Motor neuron (in vitro differentiated cells): ENCODE measurements at places on chromosomes 2 and 18. TPM values are rescaled to one million over a fixed set of nuclear protein-coding genes. Genes with fewer than 3 reads are reported as not detected.

GRCh38 chr2:140502951-140503630, 1627.7 kb downstream of the LRP1B start:
- ATAC-seq = no peak

DNA sequence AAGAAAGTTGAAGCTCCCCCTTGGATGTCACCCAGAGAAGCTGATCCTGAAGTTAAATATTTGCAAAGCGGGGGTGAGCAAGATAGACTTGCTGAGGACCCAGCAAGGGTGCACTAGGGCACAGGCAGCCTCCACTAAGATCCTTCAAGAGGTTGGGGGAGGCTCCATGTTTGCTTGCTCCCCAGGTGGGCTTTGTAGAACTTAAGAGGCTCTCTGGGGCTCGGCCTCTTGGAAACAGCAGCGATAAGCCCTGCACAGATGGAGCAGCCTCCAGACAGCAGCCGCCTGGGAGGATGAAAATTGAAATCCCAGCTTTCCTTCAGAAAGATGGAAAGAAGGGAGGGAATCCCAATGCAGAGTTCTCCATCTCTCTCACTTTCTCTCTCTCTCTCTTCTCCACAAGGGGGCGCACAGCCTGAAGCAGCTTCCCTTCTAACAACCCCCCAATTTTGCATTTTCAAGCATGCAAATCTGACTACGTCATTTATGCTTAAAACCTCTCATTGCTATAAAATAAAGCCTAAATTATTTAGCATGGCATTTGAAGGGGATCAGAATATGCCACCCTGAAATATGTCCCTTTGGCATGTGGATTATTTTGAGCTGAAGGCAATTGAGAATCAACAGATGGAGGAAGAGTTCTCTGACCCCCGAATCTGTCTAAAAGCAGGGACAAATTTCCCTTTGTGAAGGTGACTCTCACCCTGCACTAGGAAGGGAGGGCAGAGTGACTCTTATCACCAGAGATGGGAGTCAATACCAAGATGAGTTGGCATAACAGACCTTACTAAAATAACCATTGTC, 185.7 kb upstream of the KLHL29 start:
- ATAC-seq = peak; percentile 39

DNA sequence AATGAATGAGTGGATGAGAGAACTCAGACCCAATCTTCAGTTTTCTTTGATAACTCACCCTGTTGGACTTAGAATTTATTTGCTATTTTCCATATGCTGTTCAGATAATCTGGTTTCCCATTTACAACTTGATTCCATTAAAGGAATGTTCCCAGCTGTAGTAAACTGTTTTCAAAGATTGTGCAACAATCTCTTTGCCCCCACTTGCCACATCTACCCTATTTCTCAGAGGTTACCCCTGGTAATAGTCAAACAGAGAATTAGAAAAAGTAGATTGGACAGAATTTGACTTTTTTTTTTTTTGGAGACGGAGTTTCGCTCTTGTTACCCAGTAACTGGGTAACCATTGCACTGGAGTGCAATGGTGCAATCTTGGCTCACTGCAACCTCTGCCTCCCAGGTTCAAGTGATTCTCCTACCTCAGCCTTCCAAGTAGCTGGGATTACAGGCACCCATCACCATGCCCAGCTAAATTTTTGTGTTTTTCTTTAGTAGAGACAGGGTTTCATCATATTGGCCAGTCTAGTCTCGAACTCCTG, 93.4 kb upstream of the SIX2 start:
- ATAC-seq = no peak

GRCh38 chr2:144414324-144414845, 105.5 kb downstream of the ZEB2 start:
- peak; percentile 25 for ATAC-seq

DNA sequence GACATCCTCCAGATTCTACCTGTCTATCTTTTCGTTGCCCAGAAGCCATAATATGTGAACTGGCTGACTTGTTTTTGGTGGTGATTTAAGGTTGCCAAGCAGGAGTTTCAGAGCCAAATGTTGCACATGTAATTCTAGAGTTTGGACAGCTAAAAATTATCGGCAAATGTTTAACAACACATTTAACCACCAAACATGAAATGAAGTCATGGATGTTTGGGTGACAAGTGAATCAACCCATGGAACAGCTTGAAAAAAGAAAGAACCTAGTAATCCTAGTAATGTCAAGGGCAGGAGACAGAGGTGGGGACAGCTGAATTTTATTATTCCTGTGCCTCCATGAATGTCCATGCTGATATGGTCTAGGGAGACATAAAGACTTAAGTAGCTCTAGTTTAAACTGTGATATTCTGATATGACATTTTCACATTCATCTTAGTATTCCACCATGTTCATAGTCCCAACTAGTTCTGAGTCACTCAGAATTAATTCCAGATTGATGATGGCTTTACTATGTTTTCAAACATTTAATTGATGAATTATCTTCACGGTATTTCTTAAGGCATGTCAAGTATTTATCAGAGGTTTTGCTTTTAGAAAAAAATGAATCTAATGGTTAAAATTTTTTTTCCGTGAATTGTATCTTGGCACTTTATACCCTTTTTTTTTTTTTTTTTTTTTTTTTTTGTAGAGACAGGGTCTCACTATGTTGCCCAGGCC, 101.7 kb downstream of the SOCS6 start:
- ATAC-seq = no peak

DNA sequence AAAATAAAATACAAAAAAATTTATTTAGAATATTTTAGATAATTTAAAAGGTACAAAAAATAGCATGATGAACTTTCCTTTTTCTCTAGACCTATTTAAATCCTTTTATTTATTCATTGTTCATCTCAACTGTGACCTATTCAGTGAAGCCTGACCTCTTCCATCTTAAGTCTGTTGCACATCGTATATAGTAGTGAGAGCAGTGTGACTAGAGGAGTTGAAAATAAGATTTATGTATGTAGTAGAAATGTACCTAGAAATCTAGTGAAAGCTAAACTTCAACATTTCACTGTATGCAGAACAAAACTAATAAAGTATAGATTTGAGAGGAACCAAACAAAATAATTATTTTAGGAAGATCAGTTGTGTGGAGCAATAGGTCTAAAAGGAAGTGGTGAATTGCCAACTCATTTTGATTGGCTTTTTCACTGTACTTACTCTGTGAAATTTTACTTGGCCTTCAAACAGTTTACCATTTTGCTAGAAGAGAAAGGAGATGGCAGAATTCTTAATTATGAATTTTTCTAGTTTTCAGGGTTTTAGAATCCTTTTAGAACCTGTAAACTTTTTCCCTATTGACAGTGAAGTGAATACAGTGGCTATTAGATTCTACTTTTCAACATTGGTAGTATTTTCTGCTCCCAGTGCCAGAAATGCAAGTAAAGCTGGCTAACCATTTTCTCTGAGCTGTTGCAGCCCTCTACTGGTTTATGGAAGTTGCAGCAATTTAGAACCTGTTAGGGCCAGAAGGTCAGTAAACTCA, 11.0 kb downstream of the ANKRD12 start:
- ATAC-seq = peak; percentile 84

DNA sequence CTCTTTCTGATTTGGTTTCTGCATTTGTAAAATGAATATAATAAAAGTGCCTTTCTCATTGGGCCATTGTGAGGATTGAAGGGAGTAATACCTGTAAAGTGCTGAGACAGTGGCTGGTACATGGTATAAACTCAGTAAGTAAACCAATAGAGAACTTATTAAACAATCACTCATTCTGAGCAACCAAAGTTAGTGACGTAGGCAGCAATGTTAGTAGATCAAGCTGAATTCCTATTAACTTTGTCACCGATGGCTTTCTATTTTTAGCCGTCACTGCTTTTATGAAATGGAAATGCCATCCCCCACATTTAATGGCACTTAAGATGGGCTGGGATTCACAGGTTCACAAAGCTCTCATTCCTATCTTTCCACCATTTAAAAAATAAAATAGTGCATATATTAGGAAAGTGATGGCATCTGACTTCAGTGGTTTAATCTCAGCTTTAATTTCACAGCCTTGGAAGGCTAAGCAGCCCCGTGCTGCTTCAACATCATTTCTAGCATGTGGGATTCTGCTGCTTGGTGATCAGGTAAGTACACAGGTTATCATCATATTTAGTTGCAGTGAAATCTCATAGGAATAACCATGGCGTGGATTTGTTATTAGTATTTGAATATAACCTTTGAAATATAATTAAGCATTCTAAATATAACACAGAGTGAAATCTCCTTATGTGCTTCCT, 17.6 kb upstream of the PPP4R1 start:
- peak; percentile 27 for ATAC-seq

DNA sequence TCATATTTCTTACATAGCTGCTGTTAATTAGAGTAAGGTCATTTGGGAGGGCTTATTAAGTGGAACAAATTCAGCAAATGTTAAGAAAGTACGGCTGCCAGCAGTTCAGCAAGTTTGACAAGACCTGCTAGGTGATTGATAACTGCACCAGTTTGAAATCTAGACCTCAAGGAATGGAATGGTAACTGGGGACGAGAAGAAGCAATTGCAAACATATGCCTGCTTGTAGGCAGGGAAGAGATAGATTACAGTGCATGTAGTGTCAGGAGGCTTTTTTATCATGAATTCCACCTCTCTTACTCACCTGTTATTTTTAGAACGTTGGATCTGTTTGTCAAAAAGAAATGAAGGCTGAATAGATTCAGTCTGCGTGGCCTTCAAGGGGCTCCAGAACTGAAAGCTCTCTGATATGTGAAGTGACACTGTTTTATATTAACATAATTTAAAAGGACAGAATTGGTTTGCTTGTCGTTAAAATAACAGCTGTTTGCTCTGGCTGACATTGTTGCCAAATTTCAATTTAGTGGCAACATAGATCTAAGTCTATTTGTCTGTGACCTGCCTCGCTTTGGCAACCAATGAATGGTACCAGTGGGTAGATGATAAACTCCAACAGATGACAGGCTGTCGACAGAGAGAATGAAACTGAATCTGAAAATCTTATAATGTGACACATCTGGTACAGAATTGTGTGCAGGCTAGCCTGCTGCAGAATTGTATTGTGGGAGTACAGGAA, 199.3 kb downstream of the ZNF407 start:
- peak; percentile 90 for ATAC-seq

DNA sequence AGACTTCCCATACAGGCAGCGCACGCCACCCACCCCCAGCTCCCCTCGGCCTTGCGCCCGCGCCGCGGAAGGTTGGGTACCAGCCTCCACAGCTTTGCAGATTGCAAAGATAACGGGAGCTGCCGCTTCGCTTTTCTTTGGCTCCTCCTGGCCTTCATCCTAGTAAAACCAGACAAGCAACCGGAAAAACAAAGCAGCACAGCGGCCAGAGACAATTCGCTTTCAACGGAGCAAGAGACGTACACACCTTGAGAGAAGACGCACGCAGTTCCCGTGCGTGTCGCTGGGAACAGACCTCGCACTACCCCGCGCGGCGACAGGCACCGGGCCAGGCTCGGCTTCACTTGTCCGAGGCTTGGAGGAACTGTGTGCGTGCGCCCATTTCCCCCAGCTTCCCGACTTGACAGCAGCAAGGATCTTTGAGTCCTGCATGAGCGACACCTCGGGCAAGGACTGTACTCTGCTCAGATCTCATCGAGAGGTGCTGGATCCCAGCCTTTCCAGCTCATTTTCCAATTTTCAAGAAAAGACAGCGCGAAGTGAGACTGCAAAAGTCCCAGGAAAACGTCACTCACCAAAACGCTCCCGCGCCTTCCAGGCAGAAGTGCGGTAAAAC, 964 bp downstream of the ZBTB7C start:
- ATAC-seq = no peak

- ATAC-seq = no peak
Measured at GRCh38 chr2:204289066-204289465, 256.2 kb upstream of the PARD3B start.

GRCh38 chr18:13688191-13689136, 37.9 kb downstream of the FAM210A start:
- no peak for ATAC-seq

GRCh38 chr2:198101688-198102087, 297.3 kb downstream of the PLCL1 start:
- no peak for ATAC-seq

DNA sequence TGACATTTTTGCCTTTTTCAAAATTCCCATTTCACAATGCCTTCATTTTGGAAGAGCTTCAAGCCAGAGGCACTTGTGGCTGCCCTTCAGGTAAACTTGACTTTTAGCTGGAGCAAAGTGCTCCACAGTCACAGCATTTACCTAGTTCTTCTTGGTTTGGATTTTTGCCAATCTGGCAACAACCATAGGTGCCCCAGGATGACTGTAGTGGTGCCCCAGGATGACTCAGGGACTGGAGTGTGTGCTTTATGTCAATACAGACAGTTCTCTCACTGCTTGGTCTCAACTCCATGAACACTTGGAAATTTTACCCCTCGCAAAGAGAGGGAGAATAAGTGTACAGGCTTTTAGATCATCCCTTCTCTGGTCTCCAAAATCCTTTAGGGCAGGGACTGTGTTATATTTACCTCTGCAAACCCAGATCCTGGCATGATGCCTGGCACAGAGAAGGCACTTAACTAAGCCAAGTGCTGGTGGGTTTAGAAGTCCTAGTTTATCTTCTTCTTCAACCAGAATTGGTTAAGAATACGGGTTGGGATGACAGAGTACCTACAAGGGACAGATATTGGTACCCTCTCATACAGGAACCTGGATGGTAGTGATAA, 15.3 kb upstream of the PTPN4 start:
- ATAC-seq = no peak

- no peak for ATAC-seq
Measured at GRCh38 chr2:126901459-126901858, 2.8 kb downstream of the TEX51 start.

- peak; percentile 45 for ATAC-seq
Measured at GRCh38 chr2:187618813-187619212, 64.6 kb upstream of the TFPI start.

- no peak for ATAC-seq
Measured at GRCh38 chr2:96146153-96146880, 1.1 kb upstream of the DUSP2 start.

DNA sequence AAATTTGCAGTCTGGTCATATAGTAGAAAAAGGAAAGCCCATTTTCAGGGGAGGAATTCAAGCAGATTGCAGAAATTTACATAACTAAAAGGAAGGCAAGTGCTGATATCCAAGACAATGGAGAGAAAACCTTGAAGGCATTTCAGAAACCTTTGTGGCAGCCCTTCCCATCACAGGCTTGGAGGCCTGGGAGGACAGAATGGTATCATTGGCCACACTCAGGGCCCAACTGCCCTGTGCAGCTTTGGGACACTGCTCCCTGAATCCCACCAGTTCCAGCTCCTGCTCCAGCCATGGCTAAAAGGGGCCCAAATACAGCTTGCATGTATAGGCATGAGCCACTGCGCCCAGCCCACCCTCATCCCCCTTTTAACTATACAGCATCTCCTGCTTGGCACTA, 81.1 kb upstream of the NYAP2 start:
- ATAC-seq = no peak

DNA sequence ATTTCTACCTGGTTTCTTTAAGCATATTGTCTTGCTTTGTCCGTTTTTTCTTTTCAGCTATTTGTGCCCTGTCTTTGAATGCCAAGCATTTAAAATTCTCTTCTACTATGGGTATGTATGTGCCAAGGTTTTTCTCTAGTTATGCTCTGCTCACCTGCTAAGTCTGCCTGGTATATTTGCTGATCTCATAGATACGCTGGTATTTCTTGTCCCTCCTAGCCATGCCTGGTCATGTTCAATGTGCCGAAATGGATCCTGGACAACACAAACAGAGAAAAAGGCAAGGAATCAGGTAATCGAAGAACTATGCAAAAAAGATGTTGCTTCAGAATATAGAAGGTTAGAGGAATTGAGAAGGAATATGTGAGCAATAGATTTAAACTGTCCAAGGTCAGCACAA, 14.9 kb upstream of the KDM3A start:
- no peak for ATAC-seq

CD8B2 gene
- total RNA-seq = 0.39 and 0.43 TPM in 2 replicates

RAD51AP2 gene
- total RNA-seq = 0.41 and 0.47 TPM in 2 replicates

PRKAG3 gene
- total RNA-seq = 5.1 and 6.7 TPM in 2 replicates

ELP2 gene
- 63.2 and 79.2 TPM in 2 replicates for total RNA-seq

WDSUB1 gene
- 4.5 and 4.8 TPM in 2 replicates for total RNA-seq

PAX8 gene
- 3.6 and 3.9 TPM in 2 replicates for total RNA-seq

CHST10 gene
- 9.1 and 18.1 TPM in 2 replicates for total RNA-seq

CELF4 gene
- 43.4 and 47.4 TPM in 2 replicates for total RNA-seq
